HT1080 (cell line): ENCODE measurements at places on chromosomes 2 and 18.

- peak; percentile 78 for DNase-seq
Measured at GRCh38 chr18:45993438-45993837, 26.3 kb upstream of the EPG5 start.

- no peak for DNase-seq
Measured at GRCh38 chr2:212841460-212841859, 302.9 kb upstream of the ERBB4 start.

DNA sequence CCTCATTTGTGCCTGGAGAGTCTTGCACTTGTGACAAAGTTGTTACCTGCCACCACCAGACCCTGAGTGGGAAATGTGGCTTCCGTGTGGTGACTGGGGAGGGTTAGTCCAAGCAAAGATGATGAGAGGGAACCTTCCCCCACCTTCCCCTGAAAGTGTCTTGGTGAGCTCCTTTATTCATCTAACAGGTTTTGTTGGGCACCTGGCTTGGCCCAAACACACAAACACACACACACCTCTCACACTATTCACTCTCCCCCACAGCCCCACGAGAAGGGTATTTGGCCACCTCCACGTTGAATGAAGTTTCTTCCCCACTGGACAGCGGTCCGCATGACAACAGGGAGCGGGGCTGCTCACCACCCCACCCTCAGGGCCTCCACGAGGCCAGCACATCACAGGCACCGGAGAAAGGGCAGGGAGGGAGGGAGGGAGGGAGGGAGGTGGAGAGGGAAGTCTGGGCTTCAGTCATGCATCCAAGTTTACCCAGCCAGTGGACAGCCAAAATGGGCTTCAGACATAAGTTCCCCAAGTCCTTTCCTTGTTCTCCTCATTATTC is 1.4 kb downstream of the CIB4 start:
- no peak for DNase-seq

GRCh38 chr2:221309892-221310583 is 262.1 kb downstream of the EPHA4 start:
- DNase-seq = no peak

GRCh38 chr2:63059793-63060471 is 9.3 kb downstream of the OTX1 start:
- DNase-seq = no peak

DNA sequence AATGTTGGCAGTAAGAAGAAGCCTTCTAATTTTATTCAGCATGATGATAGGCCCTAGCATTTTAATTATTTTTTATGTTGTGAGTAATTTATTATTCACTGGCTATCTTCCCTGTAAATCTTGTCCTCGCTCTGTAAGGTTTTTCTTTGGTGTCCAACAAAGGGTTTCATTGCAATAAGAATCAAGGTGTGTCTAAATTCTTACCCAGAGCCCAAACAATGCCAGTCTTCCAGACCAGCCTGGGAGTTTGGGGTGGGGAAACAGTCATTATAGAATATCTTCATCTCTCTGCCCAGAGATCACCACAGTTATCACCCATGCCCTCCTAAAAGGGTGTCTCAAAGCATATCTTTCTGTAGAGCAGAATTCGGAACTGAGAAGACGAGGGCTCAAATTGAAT is at the start of gene DSG4:
Gene DSG4 (plus strand): TSS at position 301 of the 400 bp plus-strand sequence. CDS start 135 bp downstream, outside the sequence.
- DNase-seq = no peak

DNA sequence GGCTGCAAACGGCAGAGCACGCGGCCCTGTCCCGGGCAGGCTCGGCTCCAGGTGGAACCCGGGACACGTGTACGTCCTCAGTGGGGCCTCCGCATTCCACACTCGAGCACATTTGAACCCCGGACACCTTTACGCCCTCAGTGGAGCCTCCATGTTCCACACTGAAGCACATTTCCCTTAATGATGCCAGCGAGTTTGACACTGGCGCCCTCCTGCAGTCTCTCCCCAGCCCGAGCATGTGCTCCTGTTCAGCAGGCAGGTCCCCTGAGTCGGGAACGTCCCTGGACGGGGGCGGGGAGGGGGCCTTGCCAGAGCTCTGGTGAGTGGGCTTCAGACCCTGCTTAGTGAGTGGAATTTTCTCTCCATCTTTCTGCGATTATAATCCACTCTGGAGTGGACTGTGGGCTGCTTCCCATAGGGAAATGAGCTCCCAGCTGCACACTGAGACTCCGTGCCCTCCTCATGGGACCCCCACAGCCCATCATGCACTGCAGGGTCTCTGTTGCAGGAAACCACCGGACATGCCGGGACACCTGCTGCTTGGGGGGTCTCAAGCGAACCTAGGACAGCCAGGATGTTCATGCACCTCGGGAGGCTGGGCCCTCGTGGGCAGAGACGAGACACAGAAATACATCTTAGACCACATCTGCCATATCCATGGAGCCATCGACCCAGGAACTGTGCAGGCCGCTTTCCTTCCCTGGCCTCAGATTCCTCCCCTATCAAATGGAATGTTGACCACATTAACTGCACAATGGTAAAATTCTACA is 70.3 kb upstream of the SNTG2 start:
- no peak for DNase-seq

GRCh38 chr2:77228391-77228790 is 293.8 kb downstream of the LRRTM4 start:
- DNase-seq = peak; percentile 3

GRCh38 chr2:64819774-64820688 is 166.3 kb upstream of the SERTAD2 start:
- DNase-seq = no peak

DNA sequence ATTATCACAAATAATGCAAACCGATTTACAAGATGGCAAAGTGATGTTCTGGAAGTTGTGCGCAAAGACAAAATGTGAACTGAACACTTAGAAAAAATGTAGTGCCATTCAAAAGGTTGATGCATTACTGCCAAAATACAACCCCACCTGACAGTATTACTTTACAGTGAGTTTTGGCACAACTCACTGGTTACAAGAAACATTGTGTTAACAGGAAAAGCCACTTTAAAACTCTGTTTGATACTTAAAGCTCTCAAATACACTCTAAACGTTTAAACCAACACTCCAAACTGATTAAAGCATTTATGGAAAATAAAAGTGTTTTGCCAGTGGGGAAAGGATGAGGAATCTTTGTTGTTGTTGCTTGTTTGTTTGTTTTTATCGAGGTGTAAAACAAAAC is 173.4 kb upstream of the SATB2 start:
- no peak for DNase-seq

DNA sequence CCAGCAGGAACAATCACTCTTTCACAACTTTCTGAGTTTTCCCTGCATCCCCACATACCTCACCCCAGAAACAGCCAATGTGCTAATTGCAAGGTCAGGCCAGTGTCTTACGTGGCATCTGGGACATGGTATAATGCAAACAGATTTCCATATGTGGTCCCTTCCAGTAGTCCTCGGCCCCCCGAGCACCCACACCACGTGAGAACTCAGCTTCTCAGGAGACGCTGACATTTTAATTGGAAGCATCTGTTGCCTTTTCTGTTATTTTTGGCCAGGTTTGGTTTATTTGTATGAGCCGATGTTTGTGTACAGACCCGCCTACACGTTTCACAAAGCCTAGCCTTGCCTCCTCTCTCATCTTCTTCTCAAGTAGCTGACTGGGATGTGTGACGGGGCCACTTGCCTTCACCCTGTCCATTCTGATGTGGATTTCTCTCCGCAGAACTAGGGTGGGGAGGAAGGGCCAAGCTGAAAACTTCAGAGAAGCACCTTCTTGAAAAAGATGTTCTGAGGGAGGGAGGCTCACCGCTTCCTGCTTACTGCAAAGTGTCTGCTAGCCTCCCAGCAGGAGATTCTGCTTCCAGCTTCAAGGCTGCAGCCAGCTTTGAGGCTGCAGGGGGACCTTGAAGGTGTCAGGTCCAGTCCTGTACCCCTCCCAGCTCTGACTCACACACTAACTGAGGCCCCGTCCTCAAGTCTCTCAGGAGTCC is 109.6 kb upstream of the SLC14A2 start:
- no peak for DNase-seq

DNA sequence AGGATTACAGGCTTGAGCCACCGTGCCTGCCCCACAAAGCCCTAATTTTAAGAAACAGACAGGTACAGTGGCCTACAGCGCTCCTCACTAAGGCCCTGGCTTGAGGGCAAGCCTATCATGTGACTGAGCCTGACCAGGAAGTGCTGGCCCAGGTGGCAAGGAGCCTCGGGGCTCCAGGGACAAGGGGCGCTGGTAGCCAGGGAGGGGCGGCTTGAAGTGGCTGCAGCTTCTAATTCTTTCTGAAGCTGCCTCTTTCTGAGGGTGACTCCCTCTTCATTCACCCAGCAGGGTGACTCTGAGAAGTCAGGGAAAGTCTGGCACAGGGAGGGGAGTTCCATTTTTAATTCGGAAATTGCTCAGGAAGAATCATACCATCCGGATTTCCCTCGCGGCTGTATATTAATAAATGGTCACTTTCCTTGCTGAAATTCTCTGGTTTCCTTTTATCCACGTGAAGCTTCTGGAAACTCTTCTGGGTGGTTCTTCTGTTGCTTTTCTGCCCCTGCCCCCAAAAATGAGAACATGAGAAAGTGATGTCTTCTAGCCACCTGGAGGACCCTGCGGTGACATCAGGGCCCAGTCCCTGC is 115.7 kb downstream of the FAM210A start:
- DNase-seq = no peak

GRCh38 chr2:58047373-58047935 is 848 bp downstream of the VRK2 start:
- DNase-seq = no peak

- DNase-seq = no peak
Measured at GRCh38 chr2:189803431-189803830, 19.2 kb downstream of the PMS1 start.

DNA sequence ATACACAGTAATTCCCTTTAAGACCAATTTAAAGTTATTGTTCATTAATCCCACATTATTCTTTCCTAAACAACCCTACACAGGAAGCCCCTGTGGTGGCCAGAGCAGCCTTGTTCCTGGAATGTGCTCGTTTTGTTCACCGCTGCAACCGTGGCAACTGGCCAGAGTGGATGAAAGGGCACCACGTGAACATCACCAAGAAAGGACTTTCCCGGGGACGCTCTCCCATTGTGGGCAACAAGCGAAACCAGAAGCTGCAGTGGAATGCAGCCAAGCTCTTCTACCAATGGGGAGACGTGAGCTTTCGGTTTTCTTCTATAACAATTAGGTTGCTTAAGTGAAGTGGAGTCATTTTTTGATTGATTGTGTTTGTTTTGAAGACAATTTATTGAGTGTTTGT is 101.0 kb downstream of the UNC80 start:
- DNase-seq = peak; percentile 82

DNA sequence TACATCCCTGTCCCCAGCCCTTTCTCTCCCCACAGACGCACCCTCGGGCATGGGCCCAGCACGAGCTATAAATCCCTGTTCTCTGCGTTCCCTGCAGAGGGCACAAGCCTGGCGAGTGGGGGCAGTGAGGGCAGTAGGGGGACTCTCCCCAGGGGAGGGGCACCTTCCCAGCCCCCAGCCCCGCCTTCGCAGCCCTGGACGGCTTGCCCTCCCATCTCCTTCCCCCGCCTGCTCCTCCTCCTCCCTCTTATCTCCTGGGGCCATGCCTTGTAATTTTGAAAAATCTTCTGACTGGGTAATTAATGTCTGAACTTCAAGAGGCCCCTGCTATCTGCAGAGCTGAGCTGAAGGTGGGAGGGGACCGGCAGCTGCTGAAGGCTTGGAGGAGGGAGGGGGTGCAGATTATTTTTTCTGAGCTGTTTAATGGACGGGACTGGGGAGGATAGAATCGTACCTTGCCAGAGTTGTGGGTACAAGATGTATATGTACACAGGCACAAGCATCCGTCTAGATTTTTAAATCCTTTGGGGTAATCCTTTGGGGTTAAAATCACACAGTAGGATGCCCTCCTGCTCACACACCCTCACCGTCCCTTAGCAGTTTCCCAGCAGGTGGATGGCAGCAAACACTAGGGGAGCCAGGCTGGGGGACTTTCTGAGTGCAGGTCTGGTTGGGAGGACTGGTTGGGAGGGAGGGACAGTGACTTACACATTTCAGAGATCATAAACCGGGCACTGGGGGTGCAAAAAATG is 121.9 kb downstream of the SMAD7 start:
- no peak for DNase-seq

DNA sequence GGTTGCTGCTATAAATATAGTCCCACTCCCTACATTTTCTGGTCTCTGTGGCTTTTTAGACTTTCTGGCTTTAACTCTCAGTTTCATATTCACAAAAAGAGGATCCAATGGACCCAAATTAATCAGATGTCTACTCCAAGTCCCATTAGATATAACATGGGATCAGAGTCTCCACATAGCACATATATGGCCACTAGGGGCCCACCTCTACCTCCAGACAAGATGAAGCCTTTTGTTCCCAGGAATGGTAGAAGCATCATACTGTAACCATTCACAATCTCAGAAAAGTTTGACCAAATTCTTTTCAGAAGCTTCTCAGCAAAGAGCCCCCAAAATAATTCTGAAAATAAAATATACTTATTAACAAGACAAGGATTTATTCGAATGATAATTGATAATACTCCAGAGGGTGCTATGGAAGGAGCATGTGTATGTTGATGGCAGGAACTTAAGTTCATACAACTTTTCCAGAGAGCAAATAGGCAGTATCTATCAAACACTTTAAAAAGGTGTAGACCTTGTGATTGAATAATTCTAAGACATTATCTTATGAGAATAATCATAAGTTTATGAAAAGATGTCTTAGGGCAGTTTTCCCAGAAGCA is 382.3 kb upstream of the CRIM1 start:
- DNase-seq = peak; percentile 41

DNA sequence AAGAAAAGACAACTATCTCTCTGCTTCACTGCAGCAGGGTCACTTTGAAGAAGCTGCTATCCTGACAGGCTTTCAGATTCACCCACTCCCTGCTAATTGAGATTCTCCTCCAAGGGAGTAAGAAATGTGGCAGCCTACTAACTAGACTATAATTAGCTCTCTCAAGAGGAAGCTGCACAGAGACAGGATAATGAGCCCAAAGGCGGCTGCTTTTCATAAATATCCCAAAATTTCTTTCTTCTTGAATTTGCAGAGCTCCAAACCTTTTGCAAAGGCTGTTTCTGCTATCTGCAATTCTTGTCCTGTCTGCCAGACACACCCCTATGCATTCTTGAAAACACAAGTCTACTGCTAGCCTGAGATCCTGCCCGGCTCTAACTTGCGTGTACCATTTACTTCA is 54.0 kb upstream of the RNU4ATAC start:
- no peak for DNase-seq

- DNase-seq = no peak
Measured at GRCh38 chr2:108538000-108538625, 3.8 kb downstream of the LIMS1 start.
